ENCODE measurements at places on chromosomes 3 and 15.

- DNase-seq = no peak
These were observed 28.5 kb downstream of the TSPAN3 start for GRCh38 chr15:77042245-77042919.

GRCh38 chr3:24311881-24312280, 182.8 kb downstream of the THRB start:
- no peak for DNase-seq

- DNase-seq = peak; percentile 88
These were observed at the start of gene TKT for GRCh38 chr3:53255775-53256703. TSS of gene TKT (minus strand) at chr3:53256022. CDS start at chr3:53255942, 80 bp downstream.

DNA sequence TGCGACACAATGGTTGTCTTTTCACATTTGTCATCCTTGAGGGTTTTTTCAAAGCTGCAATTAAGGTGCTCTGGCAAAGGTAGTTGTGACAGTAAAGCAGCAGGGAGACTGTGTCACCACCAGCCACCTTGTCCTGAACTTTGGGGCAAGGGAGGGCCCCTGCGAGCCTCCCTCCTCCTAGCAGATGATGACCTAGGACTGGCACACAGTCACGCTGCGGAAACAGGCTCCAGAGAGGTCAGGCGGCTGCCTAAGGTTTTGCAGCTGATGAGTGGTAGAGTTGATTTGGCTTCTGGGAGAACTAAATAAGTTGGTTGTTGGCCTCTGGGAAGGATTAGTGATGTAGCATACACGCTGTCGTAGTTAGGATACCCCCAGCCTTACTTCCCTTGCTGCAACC, 62.7 kb downstream of the PDIA5 start:
- DNase-seq = no peak

DNA sequence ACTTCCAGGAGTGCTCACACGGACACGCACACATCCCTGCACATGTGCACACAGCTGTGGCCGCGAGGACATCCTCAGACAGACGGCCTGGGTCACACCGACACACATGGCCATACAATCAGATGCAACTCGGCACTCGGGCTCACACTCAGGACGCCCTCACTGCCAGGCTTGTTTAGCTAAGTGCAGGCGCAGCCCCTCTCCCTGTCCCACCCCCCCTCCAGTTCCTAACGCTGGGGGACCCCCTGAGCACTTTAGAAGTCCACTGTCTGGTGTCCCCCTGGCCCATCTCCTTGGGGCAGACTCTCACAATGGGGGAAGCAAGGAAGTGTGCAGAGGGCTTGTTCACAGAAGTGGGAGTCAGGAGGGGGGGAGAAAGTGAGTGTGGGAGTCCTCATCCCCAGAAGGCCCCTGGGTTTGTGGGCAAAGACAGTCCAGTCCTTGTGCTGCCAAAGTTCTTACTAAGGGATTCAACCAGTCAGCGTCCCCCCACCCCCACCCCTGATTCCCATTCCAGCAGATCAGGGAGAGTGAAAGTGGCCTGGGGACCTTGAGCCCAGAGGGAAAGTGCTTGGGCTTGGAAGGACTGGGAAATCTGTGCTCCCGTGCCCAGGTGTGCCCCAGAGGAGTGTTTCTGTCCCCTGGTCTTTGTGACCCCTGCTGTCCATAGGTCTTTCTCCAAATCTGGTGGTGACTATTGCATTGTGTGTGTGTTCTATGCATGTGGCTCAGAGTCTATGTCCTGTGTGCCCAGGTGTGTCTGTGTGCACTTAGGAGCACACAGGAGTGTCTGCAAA, 767 bp upstream of the GATA2 start:
- no peak for DNase-seq

- no peak for DNase-seq
These were observed 177.2 kb downstream of the XXYLT1 start for GRCh38 chr3:195093731-195094130.

DNA sequence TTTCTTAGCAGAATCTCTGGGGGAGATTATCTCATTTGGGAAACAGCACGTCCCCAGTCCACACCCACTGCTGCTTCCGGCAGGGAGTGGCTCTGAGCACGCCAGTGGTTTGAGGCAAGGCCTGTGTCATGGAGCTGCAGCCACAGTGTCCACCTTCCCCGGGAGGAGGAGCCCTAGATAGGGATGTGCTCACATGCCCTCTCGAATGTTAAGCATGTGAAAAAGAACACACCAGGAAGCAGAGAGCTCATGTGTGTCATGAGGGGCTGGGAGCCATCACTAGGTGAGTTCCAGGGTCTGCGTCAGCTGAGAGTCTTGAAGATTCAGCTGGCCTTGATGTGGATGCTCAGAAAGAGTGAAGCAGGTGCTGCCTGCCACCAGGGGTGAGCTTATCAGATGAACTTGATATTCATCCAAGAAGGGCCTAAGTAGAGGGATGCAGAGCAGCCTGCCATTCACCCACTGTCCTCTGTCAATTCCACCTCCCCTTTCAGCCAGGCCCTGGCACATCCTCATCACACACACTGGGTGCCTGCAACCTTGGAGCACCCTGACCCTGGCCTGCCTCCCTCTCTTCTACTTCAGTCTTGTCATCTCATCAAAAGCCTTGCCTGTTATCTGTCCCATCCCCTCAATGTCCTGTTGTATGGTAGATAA, 16.3 kb downstream of the ITGA11 start:
- no peak for DNase-seq

DNA sequence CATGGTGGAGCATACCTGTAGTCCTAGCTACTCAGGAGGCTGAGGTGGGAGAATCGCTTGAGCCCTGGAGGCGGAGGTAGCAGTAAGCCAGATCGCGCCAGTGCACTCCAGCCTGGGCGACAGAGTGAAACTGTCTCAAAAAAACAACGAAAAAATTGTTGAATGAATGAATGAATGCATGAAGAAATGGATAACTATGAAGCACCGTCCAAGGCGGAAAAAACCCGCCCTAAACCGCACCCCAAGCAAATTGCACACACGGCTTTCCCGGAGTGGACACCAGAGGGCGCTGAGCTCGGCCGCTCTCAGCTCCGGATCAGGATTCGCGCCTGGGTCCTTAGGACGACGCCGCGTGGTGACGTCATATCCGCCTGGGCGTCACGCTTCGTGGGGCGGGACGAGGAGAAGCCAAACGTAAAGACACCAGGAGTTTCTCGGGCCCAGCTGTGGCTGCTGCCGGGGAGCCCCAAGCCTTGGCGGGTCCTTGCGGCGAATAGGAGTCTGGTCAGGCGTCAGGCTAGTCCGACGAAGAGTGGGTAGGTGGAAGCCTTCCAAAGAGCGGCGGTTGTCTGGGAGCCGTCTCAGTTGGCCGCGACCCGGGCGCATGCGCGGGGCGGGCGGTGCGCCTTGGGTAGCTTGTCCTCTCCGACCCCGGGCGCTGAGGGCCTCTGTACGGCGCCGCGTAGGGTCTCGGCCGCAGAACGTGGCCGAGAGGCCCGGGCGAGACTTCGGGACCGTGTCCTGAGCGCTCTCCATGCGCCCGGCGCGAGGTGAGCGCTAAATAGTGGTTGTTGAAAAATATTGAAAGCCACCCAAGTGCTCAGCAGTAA, at the start of the genes HTD2 and RPP14:
HTD2 (plus strand) TSS at position 639 of the 830 bp plus-strand sequence. CDS start 11,094 bp downstream, outside the sequence.
RPP14 (plus strand) TSS at position 364 of the 830 bp plus-strand sequence. CDS start 4,085 bp downstream, outside the sequence.
- peak; percentile 96 for DNase-seq

DNA sequence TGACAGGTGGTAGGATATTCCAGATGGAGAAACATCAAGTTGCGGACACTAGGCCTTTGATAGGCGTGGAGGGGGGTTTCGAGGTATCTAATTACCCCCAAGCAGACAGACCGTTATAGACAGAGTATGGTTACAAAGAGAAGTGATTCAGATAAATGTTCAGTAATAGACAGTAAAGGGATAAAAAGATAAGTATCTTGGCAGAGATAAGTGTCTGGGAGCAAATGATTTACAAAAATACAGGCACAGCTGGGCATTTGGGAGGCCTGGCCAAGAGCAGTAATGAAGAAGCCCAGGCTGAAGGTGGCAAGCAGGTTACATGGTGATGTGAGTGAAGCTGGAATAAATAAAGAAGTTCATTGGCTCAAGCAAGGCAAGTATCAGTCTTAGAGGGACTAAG, 659 bp upstream of the MYH15 start:
- DNase-seq = no peak

GRCh38 chr3:126056681-126057500, 27.0 kb downstream of the SLC41A3 start:
- no peak for DNase-seq

GRCh38 chr15:78234515-78235040, at the start of gene ACSBG1:
TSS of gene ACSBG1 (minus strand) at chr15:78234565. CDS start at chr15:78234501, 64 bp downstream.
- peak; percentile 41 for DNase-seq

- DNase-seq = peak; percentile 46
These were observed 42.5 kb downstream of the TAMM41 start for GRCh38 chr3:11803977-11804892.

GRCh38 chr3:140972833-140973232, 31.2 kb downstream of the SLC25A36 start:
- DNase-seq = no peak

DNA sequence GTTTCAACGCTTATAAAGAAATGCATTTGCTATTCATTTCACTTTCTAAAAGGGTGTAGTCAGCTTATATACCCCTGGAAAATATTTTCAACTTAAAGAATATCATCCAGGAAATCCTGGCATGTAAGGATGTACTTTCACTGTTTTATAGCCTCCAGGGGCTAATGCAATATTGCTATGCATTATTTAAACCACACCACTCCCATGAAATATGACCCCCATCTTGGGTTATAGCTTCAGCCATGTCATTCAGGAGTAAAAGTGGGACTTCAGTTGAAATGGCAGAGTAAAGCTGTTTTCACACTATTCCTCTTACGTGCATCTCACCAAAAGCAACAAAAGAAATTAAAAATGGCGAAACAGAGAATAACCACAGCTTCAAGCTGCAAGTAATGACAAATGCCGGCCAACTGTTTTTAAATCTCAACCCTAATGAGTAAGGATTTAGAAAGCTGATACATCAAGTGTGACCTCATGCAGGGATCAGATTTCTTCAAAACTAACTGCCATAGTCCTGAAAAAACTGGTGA, 84.5 kb downstream of the COL6A6 start:
- no peak for DNase-seq

DNA sequence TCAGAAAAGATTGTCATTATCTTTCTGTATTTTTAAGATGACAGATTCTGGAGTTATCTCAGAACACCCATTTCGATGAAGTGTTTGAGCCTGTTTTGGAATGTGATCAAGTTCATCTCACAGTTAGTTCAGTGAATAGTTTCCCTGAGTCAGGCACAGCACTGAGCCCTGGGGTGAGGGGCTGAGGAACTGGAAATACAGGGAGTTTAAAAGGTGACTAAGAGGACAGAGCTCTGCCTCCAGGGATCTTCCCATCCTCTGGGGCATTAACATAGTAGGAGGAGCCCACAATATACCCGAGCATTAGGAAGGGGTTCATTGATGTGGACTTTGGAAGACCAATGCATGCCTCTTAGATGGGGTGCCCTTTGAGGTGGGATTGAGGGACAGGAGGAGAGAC, 355.1 kb downstream of the CLSTN2 start:
- no peak for DNase-seq

DNA sequence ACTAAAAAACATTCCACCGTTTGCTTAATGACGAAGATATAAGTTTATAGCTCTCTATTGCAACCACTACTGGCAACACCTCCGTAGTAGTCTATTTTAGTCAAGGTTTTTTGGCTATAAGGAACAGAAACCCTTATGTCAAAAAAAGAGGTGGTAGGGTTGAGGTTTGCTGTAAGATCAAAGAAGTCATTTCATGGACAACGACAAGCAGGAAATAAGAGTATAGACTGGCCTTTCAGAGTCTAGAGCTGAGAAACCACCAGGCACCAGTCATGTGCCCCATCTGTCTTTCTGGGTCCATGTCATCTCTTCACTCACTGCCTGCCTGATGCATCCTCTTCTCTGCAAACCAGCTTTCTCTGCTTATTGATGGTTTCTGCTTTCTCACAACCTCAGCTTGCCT, 42.7 kb downstream of the THBS1 start:
- no peak for DNase-seq

- DNase-seq = no peak
These were observed 78.1 kb upstream of the PRICKLE2 start for GRCh38 chr3:64303401-64303800.

GRCh38 chr3:195806211-195806915, 5.4 kb downstream of the MUC4 start:
- DNase-seq = peak; percentile 2

DNA sequence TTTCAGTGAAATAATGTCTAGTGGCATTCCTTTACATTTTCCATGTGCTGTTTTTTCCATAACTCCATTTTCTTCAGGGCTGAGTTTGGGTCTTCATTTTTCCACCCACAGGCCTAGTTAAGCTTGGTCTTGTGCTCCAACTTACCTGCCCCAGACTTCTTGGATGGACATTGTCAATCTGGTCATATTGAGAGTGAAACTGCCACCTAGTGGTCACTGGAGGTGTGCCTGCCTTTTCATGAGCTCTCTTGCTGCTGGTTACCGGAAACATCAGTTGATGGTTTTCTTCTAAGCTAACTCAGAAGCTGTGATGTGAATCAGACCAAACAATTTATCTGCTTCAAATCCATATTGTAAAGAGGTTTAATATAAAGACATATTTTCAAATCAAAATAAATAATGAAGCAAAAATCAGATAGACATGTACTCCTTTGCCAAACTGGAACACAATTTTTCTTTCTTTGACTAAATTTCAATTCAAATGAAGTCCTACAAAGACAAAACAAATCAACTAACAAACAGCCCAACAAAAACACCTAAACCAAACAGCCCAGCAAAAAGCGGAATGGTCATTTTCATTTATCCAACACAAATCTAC, 135.1 kb upstream of the RASGRP1 start:
- DNase-seq = peak; percentile 35

DNA sequence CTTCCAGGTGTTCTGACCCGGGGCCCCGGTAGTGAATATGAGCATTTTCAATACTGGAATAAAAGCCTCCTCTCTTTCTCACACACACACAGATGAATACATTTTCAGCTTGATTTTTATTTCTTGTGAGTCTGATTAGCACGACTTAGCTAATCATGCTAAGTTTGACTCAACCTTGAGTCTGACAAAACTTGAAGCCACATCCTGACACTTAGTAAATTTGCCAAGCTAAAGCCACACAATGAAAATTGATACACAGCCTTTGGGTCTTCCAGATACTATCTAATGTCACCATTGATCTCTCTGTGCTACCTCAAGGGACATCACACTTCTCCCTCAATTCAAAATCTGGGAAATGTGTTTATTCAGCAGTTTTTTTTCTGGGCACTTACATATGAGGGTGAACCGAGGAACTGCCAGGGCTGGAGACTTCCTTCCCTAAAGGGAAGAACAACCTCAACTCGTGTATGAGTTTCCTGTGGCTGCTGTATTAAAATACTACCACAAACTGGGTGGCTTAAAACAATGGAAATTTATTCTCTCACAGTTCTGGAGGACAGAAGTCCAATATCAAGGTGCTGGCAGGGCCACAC, 18.6 kb downstream of the TMEM266 start:
- DNase-seq = no peak

DNA sequence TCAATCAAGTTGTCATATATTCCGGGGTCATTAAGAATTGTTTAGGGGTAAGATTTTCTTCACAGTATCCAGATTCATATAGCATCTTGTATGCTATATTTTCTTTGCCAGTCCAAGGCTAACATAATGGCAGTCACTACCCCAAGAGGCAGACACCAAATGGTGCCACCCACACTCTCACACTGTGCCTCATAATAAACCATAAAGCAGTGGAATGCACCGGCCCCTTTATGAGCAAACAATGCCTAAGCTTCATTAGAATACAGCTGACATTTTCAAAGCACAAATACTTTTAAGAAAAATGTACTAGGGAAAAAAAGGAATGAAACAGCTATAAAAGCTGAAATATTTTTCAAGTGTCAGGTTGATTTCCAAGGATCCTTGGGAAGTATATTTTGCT, 121.6 kb downstream of the TFDP2 start:
- peak; percentile 10 for DNase-seq

GRCh38 chr15:46676233-46677206, 1040.8 kb upstream of the SEMA6D start:
- no peak for DNase-seq

Measured in midbrain (tissue), 1 donor.